AG04450 (cell line): ENCODE measurements at places on chromosomes 5 and 9.

GRCh38 chr9:92934321-92934720 lies 13.0 kb upstream of the FGD3 start:
- DNase-seq = no peak

GRCh38 chr5:60829490-60830266 lies 14.4 kb downstream of the ELOVL7 start:
- DNase-seq = no peak

GRCh38 chr9:76528642-76529190 lies 69.7 kb downstream of the GCNT1 start:
- no peak for DNase-seq

DNA sequence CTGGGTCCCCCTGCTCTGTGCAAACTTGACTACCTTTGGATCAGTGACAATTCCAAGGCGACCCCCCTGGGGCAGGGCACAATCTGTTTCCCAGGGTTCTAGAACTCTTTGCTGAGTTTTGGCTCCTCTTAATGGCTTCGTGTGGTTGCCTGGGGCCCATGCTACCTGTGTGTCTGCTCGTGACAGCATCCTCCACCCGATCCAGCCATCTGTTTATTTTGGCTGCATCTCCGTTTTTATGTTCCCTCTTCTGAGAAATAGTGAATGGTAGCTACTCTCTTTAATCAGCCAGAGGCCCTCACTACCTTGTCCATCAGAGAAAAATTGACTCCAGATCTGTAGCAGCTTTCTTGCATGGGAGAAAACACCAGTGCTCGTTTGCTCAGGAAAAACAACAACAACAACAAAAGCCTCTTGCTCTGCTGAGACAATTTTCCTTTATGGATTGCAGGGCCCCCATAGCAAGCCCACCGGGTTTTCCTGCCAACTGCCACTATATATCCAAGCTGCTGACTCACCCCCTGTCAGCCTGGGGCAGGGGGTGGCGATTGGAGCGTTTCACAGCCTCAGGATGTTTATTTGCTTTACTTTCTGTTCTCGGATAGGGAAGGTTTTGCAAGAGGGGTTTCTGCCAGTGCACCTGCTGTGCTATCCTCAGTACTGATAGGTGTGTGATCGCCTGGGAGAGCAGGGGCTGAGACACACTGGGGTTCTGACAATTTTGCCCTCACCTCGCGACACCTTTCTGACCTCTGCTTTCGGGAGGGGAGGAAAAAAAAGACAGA lies 607.8 kb downstream of the BNC2 start:
- DNase-seq = no peak

GRCh38 chr9:126000256-126000655 lies 253.1 kb downstream of the PBX3 start:
- DNase-seq = no peak

DNA sequence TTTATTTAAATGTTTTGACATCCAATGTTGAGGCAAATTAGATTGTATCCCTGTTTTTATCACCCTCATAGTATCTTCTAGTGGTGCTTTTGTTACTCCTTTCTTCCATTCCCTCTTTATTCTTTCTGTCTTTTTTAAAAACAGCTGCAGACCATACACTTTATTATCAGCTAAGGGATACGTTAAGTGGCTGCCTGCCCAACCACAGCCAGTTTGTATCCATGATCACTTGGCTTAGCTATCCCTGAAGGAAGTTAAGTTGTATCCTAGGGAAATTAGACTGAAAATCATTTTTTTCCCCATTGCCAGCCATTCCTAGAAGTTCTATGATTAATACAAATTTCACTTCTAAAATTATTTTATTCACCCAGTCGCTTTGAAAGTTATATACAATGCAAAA lies 1032.7 kb downstream of the NR2F1-AS1 start:
- DNase-seq = no peak

- no peak for DNase-seq
Observed at GRCh38 chr5:11863911-11864310, 40.3 kb downstream of the CTNND2 start.

DNA sequence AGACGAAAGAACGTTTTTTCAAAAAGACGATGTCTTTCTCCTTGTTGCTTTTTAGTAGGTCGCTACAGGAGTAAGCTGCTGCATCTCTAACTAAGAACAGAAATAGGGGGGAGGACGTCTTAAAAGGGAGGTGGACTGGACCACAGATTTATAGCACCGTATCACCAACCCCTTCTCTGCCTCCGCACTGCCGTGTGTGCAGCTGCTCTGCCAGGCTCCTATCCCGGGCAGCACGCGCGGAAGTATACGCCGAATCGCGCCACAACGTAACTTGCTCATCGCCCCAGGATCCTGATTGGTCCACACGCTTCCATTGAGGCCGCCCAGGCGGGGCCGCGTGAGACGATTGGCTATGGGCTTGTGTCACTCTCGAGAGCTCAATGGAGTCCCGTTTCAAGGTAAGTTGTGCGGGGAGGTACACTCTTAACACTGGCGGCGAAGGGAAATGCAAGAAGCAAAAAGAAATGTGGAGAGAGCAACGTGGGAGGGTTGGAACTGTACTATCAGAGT lies at the start of gene ELAVL2:
TSS of gene ELAVL2 (minus strand) at position 121 of the 510 bp plus-strand sequence. CDS start 64,006 bp downstream, outside the sequence.
- DNase-seq = peak; percentile 79

DNA sequence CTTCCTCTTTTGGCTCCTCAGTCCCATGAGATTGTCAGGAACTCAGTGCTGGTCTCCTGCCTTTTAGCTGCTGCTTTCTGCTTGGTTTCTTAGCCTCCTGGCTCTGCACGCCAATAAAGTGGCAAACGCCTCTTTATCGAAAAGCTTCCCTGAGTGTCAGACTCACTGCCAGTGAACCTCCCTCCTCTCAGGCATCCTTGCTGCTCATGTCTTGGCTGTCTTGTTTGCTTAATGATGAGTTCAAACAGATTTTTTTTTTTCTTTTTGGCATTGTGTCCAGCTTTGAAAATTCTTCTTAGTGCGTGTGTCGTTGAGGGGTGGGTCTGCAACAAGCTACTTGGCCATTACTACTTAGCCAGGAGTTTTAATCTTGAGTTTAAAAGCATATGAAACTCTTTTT lies 14.9 kb downstream of the RASGRF2 start:
- DNase-seq = no peak

GRCh38 chr9:93136011-93136440 lies 2.0 kb upstream of the NINJ1 start:
- DNase-seq = no peak

GRCh38 chr5:171823269-171823668 lies 37.7 kb downstream of the SMIM23 start:
- no peak for DNase-seq

DNA sequence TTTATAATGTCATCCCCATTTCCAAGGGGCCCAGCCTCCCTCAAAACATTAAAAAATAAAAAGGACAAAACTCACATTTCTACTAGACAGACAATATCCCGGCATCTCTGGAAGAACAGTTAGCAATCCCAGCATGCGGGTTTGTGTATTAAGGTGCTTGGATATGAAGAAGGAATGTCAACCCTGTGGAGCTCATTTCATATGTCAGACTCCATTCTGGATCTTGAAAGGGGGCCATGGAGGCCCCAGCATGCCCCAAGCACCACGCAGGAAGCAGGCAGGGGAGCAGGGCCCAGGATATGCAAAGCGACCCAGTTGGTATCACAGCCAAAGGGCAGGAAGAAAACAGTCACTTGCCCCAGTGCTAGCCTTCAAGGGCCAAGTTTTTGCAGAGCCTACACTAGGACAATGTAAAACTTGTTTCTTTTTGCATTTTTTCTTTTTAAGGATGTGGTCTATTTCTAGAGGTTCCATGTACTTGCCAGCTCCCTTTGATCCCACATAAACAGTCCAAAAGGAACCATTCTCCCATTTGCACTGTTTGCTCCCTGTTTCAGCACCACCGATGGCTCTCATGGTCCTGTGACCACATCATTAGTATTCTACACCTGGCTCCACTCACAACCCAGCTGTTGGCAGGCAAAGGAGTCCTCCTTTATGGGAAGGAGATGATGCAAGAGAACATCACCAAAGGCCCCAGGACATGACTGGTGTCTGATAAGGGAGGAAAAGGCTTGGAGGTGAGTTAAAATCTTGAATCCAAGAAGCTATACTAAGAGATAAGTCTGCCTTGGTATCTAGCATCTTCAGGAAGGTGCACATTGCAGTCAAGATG lies 58.3 kb downstream of the FGF1 start:
- no peak for DNase-seq

GRCh38 chr5:73218552-73219171 lies 45.7 kb downstream of the TMEM174 start:
- DNase-seq = peak; percentile 39

DNA sequence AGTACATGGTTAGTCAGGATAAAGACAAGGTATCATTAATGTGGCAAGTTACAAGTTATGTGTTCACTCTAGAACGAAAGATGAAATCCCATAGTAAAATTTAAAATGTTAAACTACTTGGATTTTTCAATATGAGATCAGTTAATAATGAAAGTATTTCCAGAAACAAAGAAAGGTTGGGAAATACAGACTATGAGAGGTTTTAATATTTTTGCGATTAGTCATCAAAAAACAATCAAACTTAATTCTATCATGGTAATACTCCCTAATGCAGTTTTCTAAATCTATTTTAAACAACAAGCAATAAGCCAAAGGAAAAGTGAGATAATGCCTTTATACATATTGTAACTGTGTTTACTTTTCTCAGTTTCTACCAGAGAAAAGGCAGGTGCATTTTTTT lies 10.6 kb downstream of the CDH12 start:
- DNase-seq = no peak
